Stimulated activated CD4-positive, alpha-beta T cell treated with anti-CD3 and anti-CD28 coated beads, Interleukin-4, amount 100 ng/mL, for 1 hour (primary cell): ENCODE measurements at places on chromosomes 13 and 19.

DNA sequence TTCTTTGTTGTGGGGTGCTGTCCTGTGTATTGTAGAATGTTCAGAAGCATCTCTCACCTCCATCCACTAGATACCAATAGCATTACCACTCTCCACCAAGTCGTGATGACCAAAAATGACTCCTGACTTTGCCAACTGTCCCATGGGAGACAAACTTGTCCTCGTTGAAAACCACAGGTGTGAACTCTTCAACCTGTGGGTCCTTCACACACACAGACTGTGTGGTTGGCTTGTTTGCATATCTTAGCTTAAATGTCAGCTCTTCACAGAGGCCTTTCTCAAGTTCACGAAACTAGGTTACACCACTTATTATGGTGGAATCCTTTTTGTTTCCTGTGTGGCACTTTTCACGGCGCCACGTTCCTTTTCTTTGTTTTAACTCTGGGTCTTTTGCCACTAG is 6.8 kb downstream of the GPC5 start:
- DNase-seq = no peak

DNA sequence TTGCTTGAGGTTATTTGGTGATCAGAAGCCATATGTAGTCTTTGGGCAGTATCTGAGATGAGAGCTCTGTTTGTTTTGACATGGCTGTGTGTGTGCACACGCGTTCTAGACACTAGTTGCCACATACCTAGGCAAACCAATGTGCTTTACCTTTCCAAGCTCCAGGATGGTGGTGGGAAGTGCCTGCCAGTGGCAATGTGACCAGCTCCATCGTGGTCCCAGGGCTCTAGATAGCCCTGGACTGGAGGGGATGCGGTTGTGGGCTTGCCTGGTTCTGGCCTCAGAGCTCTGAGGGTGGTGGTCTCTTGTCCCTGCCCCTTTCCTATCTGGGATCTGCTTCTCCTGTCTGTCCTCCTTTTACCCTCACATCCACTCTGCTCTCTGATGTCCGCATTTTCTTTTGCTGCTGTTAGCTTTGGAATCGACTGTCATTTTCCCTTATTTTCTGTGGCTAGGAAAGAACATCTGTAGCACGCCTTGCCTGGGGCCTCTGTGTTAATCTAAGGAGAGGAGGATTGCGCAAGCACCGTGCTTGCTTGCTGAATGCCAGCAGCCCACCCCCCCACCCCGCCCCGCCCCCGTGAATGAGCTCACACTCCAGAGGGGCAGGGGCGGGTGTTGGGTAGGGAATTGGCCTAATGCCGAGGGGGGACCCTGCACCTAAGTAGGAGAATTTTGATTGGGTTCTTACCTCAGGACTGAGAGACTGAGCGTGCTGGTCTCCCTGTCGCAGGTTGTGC is 89.5 kb downstream of the ARHGEF7 start:
- no peak for DNase-seq

DNA sequence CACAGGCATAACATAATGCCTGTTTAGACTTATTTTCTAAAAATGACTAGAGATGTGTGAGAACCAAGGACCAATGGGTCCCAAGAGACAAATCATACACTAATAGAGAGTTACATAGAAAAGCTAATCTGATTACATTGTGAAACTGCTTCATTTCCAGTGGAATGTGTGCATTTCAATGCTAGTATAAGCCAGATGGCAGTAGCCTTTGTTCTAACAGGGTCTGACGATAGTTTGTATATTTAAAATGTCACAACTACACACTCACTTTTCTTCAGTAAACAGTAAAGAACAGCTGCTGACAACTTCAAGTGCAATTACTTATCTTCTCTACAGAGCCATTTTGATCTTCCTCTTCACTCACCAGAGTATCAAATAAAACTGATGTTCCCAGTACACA is 4.3 kb upstream of the SLITRK5 start:
- no peak for DNase-seq

DNA sequence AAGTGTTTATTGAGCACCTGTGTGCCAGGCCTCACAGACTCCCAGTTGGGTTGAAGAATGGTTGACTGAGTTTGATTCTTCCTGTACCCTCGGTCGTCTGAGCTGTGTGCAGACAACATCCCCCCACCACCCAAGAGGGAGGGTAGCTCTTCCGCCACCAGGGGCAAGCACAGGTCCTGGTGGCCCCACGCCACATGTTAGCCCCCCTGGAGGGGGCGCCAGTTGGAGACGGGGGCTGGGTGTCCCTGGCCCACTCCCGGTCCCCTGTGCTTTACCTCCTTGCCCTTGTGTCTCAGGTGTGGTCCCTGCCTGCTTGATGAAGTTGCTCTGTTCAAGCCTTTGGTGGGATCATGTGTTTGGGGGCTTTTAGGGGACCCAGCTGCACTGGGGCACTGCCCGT is 27.2 kb downstream of the COLGALT1 start:
- no peak for DNase-seq

- no peak for DNase-seq
Measured at GRCh38 chr19:7159105-7159933, 89.8 kb downstream of the ZNF557 start.
